ENCODE measurements at places on chromosomes 16 and 17. TPM values are rescaled to one million over a fixed set of nuclear protein-coding genes. Genes with fewer than 3 reads are reported as not detected.

DNA sequence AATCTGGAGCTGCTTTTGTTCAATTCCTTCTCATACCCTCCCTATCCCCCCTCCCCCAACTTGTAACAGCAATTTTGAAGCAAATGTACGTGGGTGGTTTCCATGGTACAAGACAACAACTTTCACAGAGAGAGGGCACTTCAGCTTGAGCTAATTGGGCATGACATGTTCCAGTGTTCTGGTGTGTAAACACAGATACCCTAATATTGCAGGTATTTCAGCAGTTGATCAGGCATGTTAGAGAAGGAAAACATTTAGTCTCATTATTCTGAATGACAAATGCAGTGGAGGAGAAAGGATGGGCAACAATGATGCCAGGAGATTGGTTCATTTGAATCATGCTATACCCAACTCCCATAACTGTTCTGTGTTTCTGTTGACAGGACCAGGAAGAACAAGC is 137.5 kb downstream of the TRIM37 start:
- DNase-seq, result no peak

Gene C1QL1
- 0.54 TPM for total RNA-seq

DNA sequence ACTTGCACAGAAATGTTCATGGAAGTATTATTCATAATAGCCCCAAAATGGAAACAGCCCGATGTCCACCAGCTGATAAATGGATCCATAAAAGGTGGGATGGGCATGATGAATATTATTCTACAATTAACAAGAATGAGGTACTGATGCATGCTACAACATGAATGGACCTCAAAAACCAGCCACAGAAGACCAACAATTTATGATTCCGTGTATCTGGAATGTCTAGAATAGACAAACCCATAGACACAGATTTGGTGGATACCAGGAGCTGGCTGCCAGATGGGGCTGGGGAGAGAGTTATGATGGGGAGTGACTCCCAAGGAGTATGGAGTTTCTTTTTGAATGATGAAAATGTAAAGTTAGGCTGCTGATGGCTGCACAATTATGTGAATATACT is 10.8 kb upstream of the NAGLU start:
- DNase-seq, result peak; percentile 94

DNA sequence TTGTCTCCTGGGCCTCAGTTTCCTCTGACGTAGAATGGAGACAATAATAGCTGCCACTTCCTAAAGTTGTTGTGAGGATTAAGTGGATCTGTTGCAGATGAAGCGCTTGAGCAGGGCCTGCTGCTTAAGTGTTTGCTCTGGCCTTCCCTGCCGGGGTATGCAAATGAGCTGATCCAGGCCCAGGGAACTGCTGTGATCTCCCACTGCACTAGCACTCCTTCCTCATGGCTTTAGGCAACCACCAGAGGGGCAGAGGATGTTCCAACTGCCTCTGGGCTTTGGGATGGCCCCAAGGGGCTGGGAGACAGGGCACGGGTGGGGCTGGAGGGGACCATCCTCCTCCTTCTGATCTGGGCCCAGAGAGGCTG is 6.2 kb downstream of the SBK1 start:
- DNase-seq, result no peak

DNA sequence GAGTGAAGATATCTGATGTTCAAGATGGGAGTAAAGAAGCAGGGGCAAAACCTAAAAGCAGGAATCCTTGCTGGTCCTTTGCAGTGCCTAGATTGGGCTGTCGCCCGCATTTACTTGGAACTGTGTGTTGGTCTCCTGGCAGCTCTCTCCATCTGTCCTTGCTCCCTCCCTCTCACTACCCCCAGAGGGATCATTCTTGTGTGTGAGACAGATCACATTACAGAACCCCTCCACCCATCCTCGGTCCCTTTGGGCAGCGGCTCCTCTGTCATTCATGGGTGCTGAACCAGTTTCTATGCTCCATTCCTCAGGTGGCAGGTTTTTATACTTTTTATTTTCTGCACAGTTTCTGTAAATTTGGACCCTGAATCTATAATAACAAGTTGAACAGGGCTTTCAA is 99.4 kb upstream of the MYOCD start:
- DNase-seq, result no peak

DNA sequence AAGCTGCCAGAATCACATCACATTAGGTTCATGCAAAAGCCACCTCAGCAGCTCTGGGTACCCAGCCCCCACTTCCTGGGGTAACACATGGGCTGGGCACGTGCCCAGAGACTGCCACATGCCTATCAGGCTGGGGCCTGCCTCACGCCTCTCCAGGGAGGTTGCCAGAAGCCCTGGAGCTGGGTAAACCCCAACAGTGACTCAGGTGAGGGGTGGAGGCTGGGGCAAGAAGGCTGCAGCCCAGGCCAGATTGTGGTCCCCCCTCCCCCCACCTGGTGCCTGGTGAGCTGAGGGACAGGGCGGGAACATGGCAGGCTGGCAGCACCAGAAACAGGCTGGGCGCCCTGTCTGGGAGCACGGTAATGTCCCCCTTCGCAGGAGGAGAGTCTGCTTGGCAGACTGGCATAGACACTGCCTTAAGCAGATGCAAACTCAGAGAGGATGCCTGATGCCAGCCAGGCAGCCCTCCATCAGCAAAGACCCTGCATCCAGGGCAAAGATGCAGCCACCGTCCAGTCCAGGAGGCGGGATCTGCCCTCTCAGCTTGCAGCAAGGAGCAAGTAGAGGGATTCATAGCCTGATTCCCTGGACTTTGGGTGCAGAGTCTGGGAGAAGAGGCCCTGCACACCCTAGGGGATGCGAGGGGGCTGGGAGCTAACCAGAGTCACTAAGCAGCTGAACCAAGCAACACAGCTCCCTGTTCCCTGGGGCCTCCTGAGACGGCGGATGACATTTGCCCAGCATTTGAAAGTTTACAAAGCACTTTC is 28.8 kb downstream of the NGFR start:
- peak; percentile 95 for DNase-seq

GRCh38 chr16:10881479-10882030 is 4.6 kb downstream of the CIITA start:
- no peak for DNase-seq

Gene SLC5A2
- not detected for total RNA-seq
